Right lobe of liver (tissue), 6 donors: ENCODE measurements at places on chromosomes 5 and 9. TPM values are rescaled to one million over a fixed set of nuclear protein-coding genes. Genes with fewer than 3 reads are reported as not detected.

Gene TEK
- 6.5 TPM for total RNA-seq

GRCh38 chr9:122396614-122397148 is 25.9 kb downstream of the PTGS1 start:
- H3K4me1 ChIP-seq = no peaks in the 10 kb centered on the region
- no peaks in the 10 kb centered on the region for H3K36me3 ChIP-seq
- no peak overlapping the region for H3K27ac ChIP-seq
- DNase-seq = no peak
- H3K27me3 ChIP-seq = no peaks in the 10 kb centered on the region

DNA sequence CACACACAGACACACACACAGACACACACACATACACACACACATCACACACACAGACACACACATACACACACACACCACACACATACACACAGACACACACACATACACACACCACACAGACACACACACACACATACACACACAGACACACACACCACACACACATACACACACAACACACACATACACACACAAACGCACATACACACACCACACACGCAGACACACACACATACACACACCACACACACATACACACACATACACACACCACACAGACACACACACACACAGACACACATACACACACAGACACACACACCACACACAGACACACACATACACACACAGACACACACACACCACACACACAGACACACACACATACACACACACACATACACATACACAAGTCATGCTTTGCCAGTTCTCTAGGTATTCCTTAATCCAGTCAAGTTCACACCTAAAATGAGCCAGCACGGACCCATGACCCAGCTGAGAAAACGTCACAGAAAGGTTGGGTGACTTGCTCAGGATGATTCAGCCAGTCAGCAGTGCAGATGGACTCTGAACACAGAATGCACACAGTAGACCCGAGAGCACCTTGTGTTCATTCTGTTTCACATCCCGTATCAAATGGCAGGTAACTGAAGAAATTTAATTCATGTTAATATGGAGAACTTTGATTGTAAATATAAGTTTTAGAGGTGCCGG is 746.4 kb downstream of the MTRR start:
- H3K27ac ChIP-seq = no peak overlapping the region
- no peak for DNase-seq
- H3K27me3 ChIP-seq = no peaks in the 10 kb centered on the region
- no peak overlapping the region for H3K4me3 ChIP-seq

GRCh38 chr5:123811831-123812230 is 299.9 kb downstream of the CSNK1G3 start:
- no peaks in the 10 kb centered on the region for H3K27me3 ChIP-seq
- no peak overlapping the region for H3K27ac ChIP-seq
- peaks cover 4% of the 10 kb centered on the region for H3K4me1 ChIP-seq
- no peak for DNase-seq
- no peak overlapping the region for H3K4me3 ChIP-seq

DNA sequence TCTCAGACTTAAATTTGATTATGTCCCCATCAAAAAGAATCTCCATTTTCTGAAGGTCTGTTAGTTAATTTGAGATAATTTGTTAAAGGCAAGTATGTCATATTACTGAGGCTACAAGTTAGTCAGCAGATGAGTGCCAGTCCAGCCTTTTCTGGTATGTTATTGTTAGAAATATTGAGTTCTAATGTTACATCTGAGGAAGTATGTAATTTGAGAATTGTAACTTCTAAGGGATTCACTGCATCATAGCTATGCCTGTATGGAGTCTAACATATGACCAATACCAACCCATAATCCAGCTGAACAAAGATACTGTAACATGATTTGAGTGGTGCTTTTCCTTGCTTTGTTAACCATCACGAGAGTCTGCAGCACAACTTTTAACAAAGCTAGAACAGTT is 13.9 kb downstream of the SLC23A1 start:
- H3K27ac ChIP-seq = no peak overlapping the region
- peaks cover 13% of the 10 kb centered on the region for H3K36me3 ChIP-seq
- peaks cover 15% of the 10 kb centered on the region for H3K4me1 ChIP-seq
- H3K4me3 ChIP-seq = no peak overlapping the region
- no peak for DNase-seq
- H3K27me3 ChIP-seq = no peaks in the 10 kb centered on the region

DNA sequence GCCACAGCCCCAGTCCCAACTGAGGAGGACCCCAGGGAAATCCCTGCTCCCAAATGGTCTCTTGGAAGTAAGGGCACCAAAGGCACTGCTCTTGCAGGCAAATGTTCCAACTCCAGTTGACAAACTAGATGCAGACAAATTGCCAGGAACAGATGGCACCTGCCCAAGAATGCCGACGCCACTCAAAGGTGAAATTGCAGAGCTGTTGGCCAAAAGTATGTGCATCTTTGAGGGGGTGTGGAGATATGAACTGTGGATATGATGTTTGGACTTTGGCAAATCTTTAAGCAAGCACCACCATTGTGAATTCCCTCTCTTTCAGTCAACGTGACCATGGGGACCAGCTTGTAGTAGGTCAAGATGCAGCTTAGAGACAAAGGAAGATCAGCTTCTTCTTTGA is 12.0 kb upstream of the CPLX2 start:
- H3K4me1 ChIP-seq = no peaks in the 10 kb centered on the region
- DNase-seq = peak; percentile 66
- H3K27me3 ChIP-seq = no peaks in the 10 kb centered on the region
- H3K36me3 ChIP-seq = no peaks in the 10 kb centered on the region
- H3K27ac ChIP-seq = no peak overlapping the region

GRCh38 chr5:43016217-43016779 is 23.8 kb downstream of the ANXA2R start:
- H3K27me3 ChIP-seq = peaks cover 4% of the 10 kb centered on the region

DNA sequence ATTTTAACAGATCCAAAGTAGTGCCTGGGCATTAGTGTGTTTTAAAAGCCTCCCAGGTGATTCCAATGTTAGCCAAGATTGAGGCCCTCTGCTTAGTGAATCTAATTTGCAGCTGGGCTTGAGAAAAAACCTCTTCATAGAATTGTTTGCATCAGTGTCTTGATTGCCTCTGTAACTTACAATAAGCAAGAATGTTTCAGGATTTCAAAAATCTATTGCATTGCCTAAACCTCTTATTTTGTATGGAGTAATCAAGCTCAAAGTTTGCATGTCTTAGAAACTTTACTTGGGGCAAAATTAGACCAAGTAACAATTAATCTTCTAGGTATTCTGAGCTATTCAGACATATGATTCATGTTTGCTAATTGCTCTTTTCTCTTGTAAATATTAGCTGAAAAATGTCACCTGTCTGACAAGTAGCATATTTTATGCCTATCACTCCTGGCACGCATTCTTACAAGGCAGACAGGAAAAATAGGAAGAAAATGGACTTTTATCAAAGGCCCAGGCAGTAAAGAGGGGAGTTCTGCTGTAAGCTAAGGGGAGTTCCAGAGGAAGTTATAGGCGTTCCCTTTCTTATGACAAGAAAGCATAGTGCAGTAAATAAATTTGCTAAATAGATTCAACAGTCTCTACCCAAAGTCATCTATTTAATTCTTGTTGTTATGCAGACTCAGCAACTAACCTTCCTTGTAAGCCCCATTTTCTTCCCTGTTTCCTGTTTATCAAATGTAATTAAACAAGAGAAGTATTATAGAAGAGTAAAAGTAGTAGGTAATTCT is 21.0 kb downstream of the PDCD1LG2 start:
- DNase-seq = no peak
- no peaks in the 10 kb centered on the region for H3K27me3 ChIP-seq
- no peak overlapping the region for H3K27ac ChIP-seq
- no peak overlapping the region for H3K4me3 ChIP-seq
- no peaks in the 10 kb centered on the region for H3K36me3 ChIP-seq
- H3K4me1 ChIP-seq = no peaks in the 10 kb centered on the region

GRCh38 chr5:134736173-134736812 is 2.1 kb upstream of the CAMLG start:
- H3K27ac ChIP-seq = no peak overlapping the region
- H3K27me3 ChIP-seq = no peaks in the 10 kb centered on the region
- H3K4me3 ChIP-seq = no peak overlapping the region
- H3K4me1 ChIP-seq = no peaks in the 10 kb centered on the region

Gene CCDC171
- 0.42 TPM for total RNA-seq

DNA sequence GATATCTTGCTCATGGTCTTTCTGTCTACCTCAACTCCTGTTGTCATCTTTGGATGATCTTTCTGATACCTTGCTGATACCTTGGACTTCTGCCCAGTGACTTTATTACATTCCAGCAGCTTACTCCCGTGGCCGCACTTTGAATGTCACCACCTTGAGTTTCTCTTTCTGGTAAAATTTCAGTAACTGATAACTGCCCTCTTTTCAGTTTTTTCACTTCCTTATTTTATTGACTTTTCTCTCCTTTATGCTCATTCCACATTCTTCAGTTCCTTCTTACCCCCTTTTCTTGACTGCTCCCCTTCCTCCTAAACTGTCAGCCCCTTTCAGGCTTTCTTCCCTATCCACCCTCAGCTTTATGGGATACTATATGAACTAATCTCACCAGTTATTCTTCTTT is 7.0 kb upstream of the FBXO4 start:
- no peak overlapping the region for H3K4me3 ChIP-seq
- no peaks in the 10 kb centered on the region for H3K36me3 ChIP-seq
- no peaks in the 10 kb centered on the region for H3K27me3 ChIP-seq
- no peak for DNase-seq

GRCh38 chr5:68187268-68188055 is 28.1 kb upstream of the PIK3R1 start:
- no peaks in the 10 kb centered on the region for H3K27me3 ChIP-seq
- H3K4me3 ChIP-seq = peak overlapping the region; percentile 18
- DNase-seq = peak; percentile 24
- no peaks in the 10 kb centered on the region for H3K36me3 ChIP-seq
- H3K27ac ChIP-seq = no peak overlapping the region
- H3K4me1 ChIP-seq = peaks cover 8% of the 10 kb centered on the region

GRCh38 chr5:168332042-168332441 is 40.6 kb downstream of the WWC1 start:
- no peaks in the 10 kb centered on the region for H3K36me3 ChIP-seq
- DNase-seq = no peak
- peaks cover 14% of the 10 kb centered on the region for H3K4me1 ChIP-seq
- no peak overlapping the region for H3K4me3 ChIP-seq
- H3K27ac ChIP-seq = no peak overlapping the region
- no peaks in the 10 kb centered on the region for H3K27me3 ChIP-seq

Gene TAF11L5
- total RNA-seq = not detected

GRCh38 chr5:141001446-141001843 is 35.2 kb downstream of the PCDHAC2 start:
- no peaks in the 10 kb centered on the region for H3K4me1 ChIP-seq
- H3K27me3 ChIP-seq = no peaks in the 10 kb centered on the region
- H3K36me3 ChIP-seq = no peaks in the 10 kb centered on the region
- no peak overlapping the region for H3K27ac ChIP-seq

DNA sequence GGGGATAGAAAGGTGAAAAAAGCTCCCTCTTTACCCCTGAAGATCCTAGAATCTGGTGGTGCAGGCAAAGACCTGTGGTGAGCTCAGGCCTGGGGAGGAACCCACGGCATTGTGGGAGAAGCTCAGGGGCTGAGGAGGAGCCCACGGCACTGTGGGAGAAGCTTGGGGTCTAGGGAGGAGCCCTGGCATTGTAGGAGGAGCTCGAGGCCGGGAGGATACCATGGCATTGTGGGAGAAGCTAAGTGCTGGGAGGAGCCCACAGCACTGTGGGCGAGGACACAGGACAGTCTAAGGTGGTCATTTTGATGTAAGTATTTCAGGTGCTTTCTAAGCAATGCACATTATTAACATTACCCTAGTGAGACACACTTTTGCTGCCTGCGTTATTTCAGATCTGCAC is 179.7 kb downstream of the HSD17B3 start:
- no peak overlapping the region for H3K27ac ChIP-seq
- no peaks in the 10 kb centered on the region for H3K27me3 ChIP-seq
- DNase-seq = no peak
- no peaks in the 10 kb centered on the region for H3K36me3 ChIP-seq
- no peaks in the 10 kb centered on the region for H3K4me1 ChIP-seq

DNA sequence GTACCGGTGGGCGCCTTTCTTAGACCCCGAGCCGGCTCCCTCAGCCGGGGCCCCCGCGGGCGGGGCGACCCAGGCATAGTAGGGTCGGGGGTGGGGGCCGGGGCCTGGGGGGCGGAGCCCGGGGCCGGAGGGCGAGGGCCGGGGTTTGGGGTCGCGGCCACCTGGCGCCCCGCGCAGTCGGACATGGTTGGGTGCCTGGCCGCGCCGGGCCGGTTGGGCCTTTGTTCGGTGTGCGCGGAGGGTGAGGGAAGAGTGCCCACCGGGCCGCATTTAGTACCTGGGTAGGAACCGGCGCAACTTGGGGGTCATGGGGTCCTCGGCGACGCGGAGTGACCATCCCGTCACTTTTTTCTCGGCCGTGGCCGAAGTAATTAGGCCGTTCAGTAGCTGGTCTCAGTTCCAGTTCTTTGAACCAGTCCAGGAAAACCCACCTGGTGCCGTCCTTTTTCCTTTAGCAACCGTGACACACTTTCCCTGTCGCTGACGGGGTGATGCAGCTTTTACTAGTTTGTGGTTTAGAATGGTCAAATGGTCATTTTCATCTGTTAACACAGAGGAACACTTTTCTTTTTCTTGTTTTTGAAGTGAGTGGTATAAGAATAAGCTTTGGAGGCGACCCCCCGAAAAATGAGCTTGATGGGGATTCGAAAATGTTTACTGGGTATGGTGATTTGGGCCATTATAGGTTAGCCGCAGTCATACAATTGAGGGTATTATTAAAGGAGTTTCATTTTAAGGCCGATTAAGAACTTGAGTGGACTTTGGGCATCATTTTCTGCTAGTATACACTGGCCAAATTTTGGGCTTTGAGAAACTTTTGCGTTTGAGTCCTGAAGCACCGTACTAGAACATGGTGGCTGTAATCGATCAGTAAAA is 589 bp downstream of the CKS2 start:
- DNase-seq = peak; percentile 53
- H3K27me3 ChIP-seq = no peaks in the 10 kb centered on the region
- no peaks in the 10 kb centered on the region for H3K4me1 ChIP-seq
- H3K4me3 ChIP-seq = peak overlapping the region; percentile 69

DNA sequence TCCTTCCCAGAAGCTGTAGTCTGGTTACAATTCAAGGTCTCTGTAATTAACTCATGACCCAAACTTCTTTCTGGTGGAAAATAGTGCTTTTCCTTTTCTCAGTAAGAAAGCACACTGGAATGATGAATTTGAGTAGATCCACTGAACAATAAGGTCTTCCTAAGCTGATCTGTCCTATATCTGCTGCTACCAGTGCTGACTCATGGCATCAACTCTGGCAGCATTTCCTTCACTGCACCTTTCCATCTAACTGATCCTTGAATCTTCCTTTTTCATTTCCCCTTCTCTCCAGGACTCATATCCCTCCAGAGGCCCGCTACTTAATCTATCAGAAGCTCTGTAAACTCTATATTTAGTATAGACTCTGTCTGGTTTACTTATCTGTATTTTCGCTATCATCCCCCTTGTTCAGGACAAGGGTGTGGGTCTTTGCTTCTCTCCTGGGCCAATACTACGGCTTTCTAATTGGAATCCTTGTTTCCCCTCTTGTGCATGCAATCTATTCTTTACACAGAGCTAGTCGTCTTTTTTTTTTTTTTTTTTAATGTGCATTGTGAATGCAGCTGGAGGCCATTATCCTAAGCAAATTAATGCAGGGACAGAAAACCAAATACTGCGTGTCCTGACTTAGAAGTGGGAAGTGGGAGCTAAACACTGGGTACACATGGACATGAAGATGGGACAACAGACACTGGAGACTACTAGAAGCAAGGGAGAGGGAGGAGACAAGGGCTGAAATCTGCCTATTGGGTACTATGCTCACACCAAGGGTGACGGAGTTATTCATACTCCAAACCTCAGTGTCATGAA is 192.2 kb upstream of the RPS23 start:
- H3K27me3 ChIP-seq = no peaks in the 10 kb centered on the region
- H3K4me3 ChIP-seq = no peak overlapping the region
- H3K27ac ChIP-seq = no peak overlapping the region
- no peaks in the 10 kb centered on the region for H3K36me3 ChIP-seq
- no peaks in the 10 kb centered on the region for H3K4me1 ChIP-seq

Gene STK32A
- not detected for total RNA-seq
